ENCODE measurements at places on chromosomes 6 and 20.

- DNase-seq = no peak
These were observed 165.2 kb downstream of the HAO1 start for GRCh38 chr20:7775072-7775471.

- no peak for DNase-seq
These were observed 3.4 kb upstream of the RSPO4 start for GRCh38 chr20:1005452-1006027.

DNA sequence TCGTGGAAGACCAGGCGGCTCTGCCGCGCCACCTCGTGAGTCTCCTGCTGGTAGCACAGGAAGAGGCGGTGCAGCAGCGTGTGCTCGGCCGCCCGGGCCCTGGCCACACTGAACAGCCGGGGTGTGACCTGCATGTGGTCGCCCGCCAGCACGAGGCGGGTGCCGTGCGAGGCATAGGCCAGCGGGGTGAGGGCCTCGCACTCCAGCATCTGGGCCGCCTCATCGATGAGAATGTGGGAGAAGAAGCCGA is 7.0 kb downstream of the HELZ2 start:
- DNase-seq = no peak

DNA sequence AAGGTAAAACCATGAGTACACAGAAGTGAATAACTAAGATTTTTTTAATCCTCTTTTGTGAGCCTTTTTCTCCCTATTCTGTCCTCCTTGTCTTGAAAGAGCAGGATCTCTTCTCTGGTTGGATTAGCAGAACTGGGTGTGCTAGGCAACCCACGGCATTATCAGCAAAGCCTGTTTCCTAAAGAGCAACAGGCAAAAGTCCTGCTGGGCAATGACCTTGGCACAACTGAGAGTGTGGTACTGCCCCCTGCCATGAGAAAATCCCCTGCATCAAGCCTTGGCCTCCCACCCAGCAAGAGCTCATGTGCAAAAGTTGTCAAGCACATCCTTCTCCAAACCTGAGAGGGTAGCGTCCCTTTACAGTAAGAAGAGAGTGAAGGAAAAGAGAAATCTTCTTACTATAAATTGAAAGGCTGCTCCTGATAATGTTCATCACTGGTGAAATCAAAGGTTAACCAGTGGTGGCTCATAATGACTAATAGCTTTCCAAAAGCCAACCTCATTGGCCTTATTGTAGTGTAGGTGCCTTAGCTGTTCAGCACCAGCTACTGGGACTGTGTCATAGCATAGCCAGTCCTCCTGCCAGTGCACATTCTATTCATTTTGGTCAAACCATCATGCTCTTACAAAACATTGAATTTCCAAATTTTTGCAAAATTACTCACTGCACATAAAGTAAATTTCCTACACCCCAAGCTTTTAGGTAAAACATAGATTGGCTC is 17.1 kb downstream of the KIF6 start:
- DNase-seq = no peak

- DNase-seq = no peak
These were observed 131.9 kb upstream of the BACH2 start for GRCh38 chr6:90428514-90428913.

DNA sequence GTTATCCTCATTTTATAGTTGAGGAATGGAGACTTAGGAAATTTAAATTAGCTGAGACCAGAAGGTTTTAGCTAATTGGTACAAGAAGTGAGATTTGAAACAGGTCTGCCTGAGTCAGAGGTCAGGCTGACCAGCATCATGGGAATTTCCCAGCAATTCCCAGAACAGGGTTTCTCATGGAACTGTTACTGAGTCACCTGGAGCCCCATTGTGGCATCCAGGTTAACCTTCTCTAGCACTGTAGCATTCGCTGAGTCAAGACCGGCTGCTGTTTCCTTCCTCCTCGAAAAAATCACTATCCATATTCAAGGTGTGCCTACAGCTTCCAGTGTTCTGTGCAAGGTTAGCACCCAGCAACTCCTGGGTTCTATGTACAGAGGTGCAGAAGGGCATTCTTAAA is 238.0 kb upstream of the MAN1A1 start:
- DNase-seq = no peak

DNA sequence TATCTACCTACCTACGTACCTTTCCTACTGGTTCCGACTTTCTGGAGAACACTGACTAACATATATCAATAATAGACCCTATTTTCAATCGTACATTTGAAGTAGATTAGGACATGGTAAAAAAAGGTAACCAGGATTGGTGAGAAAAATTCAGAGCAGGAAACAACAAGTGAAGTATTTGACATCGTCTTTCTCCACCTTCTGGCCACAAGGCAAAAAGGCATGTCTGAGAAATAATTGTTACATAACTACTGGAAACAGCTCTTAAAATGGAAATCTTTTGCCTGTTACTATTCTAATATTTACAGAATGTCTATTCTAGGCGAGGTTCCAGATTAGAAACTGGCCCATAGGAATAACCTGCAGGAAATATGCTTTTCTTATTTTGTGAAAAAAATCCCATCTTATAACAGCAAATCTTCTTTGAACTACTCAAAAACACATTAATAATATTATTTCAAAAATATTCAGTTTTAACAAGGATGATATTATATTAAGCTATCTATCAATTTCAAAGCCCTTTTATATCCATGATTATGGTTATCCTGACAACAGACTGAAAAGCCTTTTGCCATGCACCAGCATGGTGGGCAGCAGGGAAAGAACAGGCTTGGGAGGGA is 80.8 kb downstream of the RCAN2 start:
- DNase-seq = peak; percentile 5

DNA sequence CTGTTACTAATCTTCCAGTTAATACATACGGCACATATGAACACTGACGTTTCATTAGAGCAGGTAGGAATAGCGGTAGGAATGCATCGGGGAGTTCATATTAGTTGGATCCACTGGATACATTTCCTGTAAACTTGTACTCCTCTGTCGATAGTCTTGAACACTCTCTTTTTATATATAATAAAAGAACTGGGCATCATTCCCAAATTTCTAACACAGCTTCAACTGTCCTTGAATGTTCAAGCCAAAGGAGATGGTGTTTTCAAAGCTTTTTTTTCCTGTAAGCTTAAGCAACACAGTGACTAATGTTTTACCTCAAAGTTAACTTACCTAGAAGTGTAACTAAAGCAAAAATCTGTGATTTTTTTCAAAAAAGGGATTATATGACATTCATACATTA is 195.3 kb downstream of the UTRN start:
- DNase-seq = no peak

- no peak for DNase-seq
These were observed 137.2 kb upstream of the INSM1 start for GRCh38 chr20:20230741-20231140.

GRCh38 chr6:151290877-151291721 is 51.3 kb downstream of the AKAP12 start:
- no peak for DNase-seq

DNA sequence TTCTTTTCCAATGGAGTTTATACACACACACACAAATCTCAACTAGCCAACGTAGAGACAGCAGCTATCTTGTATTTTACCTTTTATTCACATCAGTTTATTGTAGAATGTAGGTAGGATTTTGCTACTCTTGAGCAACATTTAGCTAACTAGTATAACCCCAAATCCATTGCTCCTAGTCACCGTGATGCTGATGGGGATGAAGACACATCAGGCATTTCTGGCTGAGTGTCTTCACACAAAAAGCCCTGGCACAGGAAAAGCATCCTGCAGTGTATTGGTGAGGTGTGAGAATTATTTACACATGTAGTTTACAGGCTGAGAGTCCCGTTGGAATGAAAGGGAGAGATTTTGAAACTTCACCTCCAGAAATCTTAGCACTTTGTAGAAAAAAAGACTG is 65.9 kb upstream of the FBXL4 start:
- DNase-seq = no peak

DNA sequence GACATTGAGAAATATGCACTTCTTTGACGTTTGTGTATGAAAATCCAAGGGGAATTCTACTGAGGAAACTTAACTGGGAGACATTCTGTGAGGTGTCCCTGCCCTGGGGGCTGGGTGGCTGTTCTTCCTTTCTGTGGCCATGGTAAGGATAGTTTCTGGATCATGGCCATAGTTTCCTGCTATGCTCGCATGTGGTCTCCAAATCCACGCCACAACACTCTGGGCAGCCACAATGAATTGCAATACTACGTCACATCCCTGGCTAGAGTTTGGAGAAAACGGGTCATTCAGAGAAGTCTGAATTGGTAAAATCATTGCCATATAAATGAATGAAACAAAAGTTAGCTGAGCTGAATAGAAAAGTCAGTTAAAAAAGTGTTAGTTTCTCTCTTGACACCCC is 230.6 kb downstream of the UTRN start:
- DNase-seq = no peak

- DNase-seq = no peak
These were observed 348.8 kb downstream of the PKHD1 start for GRCh38 chr6:51738614-51739013.

DNA sequence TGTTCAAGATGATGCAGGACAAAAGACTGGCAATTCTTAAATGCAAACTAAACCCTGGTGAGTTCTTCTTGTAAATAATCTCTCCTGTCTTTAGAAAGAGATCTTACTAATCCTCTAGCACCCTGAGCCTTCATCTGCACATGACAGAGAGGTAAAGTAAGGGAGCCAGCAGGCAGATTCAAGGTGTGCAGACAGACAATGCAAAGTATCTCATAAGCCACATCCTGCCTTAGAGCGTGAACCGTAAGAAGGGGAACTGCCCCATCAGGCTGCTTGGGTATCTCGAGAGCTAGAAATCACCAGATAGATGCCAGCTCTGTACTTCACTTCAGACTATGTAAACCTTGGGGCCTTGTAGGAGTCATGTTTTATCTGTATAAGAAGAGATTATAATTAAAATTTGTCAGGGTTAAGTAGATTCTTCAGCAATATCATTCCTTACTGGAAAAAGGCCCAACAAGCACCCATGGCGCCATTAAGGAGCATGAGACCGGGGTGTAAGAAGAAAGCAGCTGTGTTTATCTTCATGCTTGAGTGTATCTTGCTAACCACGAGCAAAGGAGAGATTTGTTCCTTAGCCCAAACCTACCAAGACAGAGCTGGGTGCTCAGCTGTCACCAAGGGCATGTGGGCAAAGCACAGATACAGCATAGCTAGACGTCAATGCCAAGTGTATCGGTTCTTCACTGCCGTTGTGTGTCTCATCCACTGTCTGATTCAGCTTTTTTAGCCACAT is 24.4 kb downstream of the CNR1 start:
- no peak for DNase-seq

DNA sequence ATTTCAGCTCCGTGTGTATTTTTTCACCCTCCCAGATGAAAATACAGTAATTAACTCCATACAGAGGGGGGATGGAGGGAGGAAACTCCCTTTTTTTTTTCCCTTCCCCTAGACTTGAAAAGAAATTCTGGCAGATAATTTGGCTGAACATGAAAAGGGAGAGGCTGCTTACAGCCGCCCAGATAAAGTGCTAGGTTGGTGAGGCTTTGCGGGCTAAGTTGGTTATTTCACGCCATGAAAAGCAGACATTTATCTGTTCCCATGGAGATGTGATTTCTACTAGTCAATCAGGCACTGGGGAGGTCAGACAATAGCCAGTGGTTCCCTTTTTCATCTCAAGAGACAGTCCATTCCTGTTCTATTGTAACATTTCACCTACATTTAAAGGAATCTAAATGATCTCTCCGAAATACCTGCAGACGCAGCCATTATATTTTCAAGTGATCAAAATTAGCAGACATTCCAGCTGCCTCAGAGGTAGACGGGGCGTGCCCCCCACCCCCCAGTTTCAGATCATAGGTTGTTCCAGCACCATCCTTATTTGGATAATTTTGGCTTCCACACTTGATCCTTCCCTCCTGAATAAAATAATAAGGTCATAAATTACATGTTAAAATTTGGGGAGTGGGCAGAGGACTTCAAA is 143.9 kb upstream of the ZNF217 start:
- DNase-seq = no peak

GRCh38 chr20:41454250-41454649 is 87.6 kb upstream of the EMILIN3 start:
- DNase-seq = no peak

Measured in NCI-H1436 treated with DMSO at 0.1 percent for 48 hours (cell line).